Stimulated activated CD8-positive, alpha-beta memory T cell treated with anti-CD3 and anti-CD28 coated beads, Interleukin-12 subunit alpha, Interleukin-12 subunit beta, amount 100 ng/mL, for 1 hour (primary cell): ENCODE measurements at places on chromosomes 3 and 15.

DNA sequence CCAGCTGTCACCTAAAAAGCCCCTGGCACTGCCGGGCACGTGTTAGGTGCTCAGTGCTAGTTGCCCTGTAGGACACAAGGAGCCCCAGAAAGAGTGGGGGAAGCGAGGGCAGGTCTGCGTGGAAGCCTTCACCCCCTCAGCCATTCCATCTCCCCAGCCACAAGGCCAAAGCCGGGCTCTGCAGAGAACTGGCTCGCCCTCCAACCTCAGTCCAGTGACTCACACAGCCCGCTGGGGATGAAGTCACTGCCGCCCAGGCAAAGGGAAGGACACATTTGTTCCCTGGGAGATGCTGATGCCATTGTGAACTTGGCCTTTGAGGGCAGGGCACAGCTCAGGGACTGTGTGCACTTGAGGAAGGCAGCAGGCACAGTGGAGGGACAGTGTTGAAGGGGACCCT, 48.1 kb downstream of the IQSEC1 start:
- no peak for DNase-seq

DNA sequence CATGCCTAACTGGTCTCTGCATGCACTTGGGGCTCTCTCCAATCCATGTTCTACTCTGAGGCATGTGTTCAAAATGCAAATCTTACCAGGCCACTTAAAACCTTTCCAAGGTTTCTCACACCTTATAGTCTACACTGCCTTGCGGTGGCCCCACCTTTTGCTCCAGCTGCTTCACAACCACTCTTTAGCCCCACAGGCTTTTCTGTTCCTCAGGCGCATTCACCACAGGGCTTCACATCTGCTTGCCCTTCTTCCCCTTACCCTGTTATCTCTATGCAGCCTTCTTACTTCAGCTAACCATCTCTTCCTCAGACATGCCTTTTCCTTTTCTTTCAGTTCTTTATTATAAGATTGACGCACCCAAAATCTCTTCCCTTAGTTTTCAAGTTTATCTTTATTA, 37.8 kb downstream of the MINDY4B start:
- DNase-seq: no peak

DNA sequence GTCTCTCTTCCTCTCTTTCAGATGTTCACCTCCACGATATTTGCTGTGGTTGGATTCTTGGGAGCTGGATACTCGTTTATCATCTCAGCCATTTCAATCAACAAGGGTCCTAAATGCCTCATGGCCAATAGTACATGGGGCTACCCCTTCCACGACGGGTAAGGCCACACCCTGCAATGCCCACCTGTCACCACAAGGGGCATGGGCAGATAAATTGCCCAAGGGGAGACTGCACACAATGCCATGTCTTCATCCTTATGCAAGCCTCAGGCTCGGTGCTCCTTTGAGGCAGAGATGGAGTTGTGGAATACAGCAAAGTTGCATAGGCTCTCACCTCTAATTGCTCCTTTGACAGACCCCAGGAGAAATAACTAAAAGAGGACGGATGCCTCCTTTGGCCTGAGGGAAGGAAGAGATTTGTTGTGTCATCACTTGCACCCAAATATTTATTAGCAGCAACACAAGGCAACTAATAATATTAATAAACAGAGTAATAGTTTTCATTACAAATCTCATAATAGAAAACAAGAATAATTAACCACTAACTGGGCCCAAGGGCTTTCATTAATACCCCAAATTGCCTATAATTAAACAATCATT, 13.2 kb downstream of the TM4SF4 start:
- DNase-seq: no peak

DNA sequence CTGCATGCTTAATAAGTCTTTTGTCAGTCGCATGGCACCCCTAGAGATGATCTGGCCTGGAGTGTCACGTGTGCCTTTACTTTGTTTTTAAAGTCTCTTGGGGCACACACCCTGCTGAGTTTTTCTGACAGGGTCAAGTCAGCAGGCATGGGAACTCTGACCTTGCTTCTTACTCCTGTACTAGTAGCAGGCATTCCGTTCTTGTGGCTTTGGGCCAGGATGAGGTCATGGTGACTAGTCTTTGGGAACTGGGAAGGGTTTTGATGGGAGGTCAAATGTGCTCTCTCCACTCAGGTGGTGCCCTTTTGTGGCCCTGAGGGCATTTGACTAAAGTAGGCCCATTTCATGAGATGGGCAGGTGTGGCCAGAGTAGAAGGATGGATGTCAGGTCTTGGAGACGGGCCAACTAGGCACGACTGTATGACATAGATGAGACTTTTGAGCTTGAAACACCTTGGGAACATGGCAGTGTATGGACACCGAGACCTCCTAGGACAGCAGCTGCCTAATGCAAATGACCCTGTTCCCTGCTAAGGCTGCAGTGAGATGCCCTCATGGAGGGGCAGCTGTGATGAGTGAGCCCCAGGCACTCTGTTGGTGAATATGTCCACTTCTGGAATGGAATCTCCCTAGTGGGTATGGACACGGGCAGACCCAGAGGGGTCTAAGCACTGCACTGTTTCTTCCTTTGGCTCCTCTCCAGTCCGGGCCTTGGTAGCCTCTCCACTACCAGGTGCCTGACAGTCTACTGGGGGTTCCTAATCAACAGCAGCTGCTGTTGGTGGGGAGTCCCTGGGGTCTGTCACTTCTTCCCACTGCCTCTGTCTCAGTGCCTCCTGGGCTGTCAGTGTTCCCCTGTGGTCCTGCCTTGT, 16.4 kb downstream of the SRPRB start:
- DNase-seq: no peak

GRCh38 chr15:47792231-47792630, 74.9 kb downstream of the SEMA6D start:
- no peak for DNase-seq

DNA sequence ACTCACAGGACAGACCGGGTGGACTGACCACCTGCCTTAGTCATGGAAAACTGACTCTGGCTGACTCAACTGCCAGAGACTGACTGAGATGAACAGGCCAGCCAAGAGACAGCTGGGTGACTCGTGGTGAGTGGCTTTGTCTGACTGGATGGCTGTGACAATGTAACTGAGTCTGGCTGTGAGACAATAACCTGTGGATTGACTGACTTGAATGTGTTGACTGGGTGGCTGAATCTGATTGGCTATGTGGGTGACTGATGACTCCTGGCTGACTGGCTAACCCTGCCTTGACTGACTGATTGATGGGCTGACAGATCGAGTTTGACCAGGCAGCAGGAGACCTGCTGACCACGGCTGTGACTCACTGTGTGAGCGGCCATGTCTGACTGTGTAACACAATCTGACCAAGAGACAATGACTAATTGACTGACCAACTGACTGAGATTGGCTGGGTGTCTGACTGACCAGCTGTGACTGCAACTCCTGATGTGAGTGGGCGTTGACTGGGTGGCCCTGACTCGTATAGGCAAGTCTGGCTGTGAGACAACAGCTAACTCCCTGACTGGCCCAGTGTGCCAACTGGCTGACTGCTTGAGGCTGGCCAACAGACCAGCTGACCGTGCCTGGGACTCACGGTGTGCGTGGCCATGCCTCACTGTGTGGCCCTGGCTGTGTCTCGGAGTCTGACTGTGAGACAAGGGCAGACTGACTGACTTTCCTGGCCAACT, 509.1 kb downstream of the SHQ1 start:
- no peak for DNase-seq

- no peak for DNase-seq
These were observed 657.3 kb upstream of the KCNMB2 start for GRCh38 chr3:177878957-177879356.

- no peak for DNase-seq
These were observed 648.9 kb upstream of the ALCAM start for GRCh38 chr3:104717828-104718196.

DNA sequence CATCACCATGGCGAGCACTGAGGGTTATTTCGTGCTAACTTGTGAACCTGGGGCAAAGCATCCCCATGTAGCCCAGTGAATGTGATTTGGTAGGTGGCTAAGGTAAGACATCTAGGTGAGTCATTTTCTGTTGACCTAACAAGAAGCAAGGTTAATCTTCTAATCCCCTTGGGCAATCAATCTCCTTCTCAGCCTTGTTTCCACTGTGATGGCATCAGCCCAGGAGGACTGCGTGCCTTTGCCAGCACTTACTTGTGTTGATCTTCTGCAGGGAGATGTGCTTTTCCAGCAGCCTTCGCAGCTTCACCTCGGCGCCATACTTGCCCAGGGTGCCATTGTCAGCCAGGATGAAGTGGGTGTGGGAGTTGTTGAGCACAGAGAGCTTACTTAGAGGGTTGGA, 35.7 kb downstream of the TRPM1 start:
- no peak for DNase-seq

- no peak for DNase-seq
These were observed 107.1 kb downstream of the MECOM start for GRCh38 chr3:169556349-169556870.

GRCh38 chr15:100350434-100351226, 8.9 kb upstream of the ADAMTS17 start:
- no peak for DNase-seq

GRCh38 chr3:23704298-23704697, 101.5 kb upstream of the UBE2E1 start:
- no peak for DNase-seq

DNA sequence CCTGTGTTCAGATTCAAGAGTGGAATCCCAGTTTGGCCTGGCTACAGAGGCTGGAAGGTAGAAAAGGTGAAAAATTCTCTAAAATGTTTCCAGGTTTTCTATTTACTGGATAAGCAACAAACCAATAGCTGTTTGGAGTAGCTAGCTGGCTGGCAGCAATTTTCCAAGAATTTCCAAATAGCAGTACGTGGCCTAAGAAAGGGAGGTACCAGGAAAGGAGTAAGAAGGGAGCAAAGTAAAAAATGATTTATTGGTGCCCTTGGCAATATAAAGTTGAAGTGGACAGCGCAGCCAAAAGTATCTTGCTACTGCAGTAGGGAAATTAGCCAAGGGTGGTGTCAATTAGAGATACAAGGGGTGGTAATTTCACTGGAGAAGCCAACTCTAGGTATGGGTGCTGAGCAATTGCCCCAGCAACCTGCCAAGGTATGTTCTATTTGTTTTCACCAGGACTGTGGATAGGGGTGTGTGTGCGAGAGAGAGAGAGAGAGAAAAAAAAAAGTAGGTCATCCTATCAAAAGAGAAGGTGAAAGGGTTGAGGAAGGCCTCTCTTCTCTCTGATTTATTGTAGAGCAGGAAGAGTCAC, 40.8 kb upstream of the THBS1 start:
- DNase-seq: no peak

GRCh38 chr3:150697646-150698045, 6.1 kb downstream of the ERICH6 start:
- no peak for DNase-seq

GRCh38 chr15:100572362-100572983, 29.5 kb downstream of the LINS1 start:
- no peak for DNase-seq

GRCh38 chr3:102179326-102180177, 255.3 kb upstream of the ZPLD1 start:
- no peak for DNase-seq

- no peak for DNase-seq
These were observed 153.3 kb downstream of the NUP210 start for GRCh38 chr3:13266651-13267362.

DNA sequence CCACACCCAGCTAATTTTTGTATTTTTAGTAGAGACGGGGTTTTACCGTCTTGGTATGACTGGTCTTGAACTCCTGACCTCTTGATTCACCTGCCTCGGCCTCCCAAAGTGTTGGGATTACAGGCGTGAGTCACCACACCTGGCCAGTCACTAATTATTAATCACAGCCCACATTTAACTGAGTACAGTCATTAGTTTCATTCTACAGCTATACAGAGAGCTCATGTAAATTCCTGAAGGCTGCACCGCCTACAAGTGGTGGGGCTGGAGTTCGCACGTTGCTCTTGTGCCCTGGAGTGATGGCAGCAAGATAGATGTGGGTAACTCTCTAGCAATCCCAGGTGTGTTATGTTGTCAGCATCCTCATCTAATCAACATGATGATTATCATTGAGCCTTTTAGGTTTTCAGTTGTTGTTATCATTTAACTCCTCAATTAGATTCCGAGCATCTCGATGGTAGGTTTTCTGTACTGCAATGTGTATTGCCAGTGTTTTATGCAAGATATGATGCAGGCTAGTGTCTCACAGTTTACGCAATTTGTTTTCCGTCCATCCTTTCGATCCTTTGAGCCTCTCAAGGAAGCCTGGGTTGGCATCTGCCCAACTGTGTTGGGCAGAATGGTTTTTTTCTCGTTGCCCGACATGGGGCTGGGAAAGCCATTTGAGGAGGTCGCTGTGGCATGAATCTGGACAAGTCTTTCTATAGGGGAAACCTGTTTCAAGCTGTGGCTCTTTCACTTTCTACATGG, 216.3 kb downstream of the LPP start:
- DNase-seq: no peak

- no peak for DNase-seq
These were observed 4.5 kb upstream of the CLN6 start for GRCh38 chr15:68234060-68234459.

DNA sequence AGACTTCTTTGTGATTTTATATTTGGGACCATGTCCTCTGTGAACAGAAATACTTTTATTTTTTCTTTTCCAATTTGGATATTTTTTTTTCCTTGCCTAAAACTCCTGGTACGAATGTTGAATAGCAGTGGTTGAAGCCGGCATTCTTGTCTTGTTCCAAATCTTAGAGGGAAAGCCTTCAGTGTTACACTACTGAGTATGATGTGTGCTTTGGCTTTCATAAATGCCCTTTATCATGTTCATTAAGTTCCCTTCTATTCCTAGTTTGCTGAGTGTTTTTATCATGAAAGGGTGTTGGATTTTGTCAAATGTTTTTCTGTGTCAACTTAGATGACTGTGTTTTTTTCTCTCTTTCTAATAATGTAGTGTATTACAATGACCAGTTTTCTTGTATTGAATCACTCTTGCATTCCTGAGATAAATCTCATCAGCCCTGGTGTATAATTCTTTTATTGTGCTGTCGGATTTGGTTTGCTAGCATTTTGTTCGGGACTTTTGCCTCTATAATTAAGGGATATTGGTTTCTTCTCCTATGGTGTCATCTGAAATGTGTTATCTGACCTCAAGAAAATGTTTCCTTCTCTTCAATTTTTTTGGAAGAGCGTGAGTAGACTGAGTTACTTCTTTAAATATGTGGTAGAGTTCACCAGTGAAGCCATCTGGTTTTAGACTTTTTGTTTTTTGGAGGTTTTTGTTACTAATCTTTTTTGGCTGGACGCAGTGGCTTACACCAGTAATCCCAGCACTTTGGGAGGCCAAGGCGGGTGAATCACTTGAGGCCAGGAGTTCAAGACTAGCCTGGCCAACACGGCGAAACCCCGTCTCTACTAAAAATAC, 33.3 kb downstream of the MAP1A start:
- DNase-seq: no peak

DNA sequence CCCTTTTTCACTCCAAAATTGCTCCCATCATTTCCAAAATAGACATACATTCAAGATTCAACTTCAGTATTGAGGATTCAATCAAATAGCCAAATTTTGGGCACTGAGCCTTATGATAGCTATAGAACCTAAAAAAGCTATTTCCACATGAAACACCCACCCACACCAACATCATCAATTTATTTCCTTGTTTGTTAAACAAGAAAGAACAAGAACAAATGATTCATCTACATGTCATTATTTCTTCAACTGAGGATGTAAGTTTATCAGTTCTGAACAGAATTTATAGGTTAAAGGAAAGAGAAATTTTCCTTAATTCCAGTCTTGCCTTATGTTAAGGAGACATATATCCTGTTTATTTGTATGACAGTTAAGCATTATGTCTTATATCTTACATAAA, 32.2 kb downstream of the DPPA2 start:
- no peak for DNase-seq
